CD4-positive, alpha-beta T cell treated with Interleukin-2 at 100 ng/mL for 4 hours (primary cell): ENCODE measurements at places on chromosomes 12 and 14.

GRCh38 chr14:55118761-55119160 lies 10.3 kb upstream of the LGALS3 start:
- DNase-seq, result no peak

- DNase-seq, result peak; percentile 3
These were observed 617.6 kb downstream of the LRFN5 start for GRCh38 chr14:42224053-42224888.

- no peak for DNase-seq
These were observed 805.2 kb downstream of the BCL11B start for GRCh38 chr14:98466807-98467206.

- no peak for DNase-seq
These were observed 91.7 kb upstream of the DIO3 start for GRCh38 chr14:101469382-101470247.

- DNase-seq, result peak; percentile 34
These were observed 81.6 kb downstream of the ITPK1 start for GRCh38 chr14:93033983-93034670.

- no peak for DNase-seq
These were observed 24.7 kb upstream of the ANO6 start for GRCh38 chr12:45191239-45191638.

GRCh38 chr12:81249976-81250375 lies 172.1 kb downstream of the ACSS3 start:
- DNase-seq, result no peak

GRCh38 chr14:20714593-20715250 lies 26.2 kb downstream of the ANG start:
- no peak for DNase-seq

GRCh38 chr14:103142721-103143302 lies 19.6 kb downstream of the TNFAIP2 start:
- DNase-seq, result no peak

DNA sequence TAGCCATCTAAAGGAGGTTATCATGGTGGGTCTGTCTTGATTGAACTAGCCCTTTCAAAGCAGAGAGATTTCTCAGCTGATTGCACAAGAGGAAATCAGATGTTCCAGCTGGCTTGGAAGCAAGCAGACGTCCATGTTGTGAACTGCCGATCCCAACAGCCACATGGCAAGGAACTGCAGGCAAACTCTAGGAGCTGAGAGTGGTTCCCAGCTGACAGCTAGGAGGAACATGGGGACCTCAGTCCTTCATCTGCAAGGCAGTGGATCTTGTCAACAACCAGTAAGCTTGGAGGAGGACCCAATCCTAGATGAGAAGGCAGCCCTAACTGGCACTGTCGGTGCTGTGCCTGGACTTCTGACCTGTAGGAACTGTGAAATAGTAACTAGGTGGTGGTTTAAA lies 7.7 kb downstream of the ACVR1B start:
- DNase-seq, result no peak

- no peak for DNase-seq
These were observed 39.3 kb downstream of the RPS6KA5 start for GRCh38 chr14:91021115-91021514.
